Eye (tissue), 1 donor: ENCODE measurements at places on chromosomes 7 and 10.

- no peak for DNase-seq
These were observed 17.2 kb downstream of the NACAD start for GRCh38 chr7:45071528-45071927.

DNA sequence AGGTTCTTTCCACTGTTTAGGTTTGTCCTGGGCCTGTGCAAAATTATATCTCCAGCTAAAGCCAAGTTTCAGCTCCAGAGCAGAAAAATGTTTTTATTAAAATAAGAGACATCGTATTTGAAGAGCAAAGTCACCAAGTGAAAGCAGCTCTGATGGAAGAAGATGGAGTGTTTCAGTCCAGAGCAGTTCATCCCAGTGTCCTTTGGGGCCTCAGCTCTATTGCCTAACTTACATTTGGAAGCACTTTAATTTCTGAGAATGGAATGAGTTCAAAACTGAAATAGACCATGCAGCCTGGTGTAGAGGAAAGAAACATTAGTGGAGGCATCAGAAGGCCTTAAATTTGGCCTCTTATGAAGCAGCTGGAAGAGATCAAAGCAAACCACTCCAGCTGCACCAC is 545.2 kb downstream of the SORCS1 start:
- no peak for DNase-seq

DNA sequence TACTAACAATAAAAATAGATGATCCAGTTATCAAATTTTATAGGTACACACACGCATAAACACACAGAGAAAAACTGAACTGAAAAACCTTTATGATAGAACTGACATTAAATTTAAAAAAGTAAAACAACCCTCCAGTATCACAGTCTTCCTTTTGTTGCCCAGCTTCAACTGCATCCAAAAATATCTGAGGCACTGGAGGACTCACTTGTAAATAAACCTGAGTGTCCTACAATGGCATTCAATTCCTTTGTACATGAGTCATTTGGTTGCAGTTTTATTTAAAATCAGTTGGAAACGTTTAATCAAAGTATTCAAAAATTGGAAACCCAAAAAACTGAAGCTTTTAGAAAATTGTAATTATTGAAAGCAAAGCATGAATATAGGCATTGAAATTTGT is 265.2 kb upstream of the CSTF2T start:
- no peak for DNase-seq

DNA sequence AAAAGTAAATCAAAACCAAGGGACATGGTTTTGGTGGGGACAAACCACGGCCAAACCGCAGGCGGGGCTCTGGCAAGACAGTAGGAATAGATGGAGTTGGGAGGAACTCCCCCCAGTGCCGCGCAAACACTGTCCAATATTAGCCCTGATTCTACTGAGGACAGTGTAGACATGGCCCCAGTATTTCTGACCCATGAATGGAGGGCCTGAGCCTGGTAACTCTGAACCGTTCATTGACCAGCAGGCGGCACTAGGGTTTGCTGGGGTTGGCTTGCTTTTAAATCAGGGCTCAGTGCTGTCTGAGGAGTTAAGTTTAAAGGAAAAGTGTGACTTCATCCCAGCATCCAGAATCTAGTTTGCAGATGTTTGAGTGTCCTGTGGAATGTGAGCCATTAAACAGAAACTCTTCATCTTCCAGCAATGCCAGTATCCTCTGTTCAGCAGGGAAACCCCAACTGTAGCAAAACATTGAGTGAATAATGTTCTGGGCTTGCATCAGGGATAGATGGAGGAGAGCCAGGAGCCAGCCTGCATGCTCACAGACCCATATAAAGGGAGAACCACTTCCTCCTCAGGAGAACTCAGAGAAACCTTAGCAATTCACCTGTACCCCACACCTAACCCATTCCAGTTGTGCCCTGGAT is 147.4 kb upstream of the PRSS58 start:
- no peak for DNase-seq

- no peak for DNase-seq
These were observed 88.7 kb downstream of the DYNC1I1 start for GRCh38 chr7:95861041-95861440.

GRCh38 chr7:466465-467191 is 53.0 kb downstream of the PDGFA start:
- no peak for DNase-seq

DNA sequence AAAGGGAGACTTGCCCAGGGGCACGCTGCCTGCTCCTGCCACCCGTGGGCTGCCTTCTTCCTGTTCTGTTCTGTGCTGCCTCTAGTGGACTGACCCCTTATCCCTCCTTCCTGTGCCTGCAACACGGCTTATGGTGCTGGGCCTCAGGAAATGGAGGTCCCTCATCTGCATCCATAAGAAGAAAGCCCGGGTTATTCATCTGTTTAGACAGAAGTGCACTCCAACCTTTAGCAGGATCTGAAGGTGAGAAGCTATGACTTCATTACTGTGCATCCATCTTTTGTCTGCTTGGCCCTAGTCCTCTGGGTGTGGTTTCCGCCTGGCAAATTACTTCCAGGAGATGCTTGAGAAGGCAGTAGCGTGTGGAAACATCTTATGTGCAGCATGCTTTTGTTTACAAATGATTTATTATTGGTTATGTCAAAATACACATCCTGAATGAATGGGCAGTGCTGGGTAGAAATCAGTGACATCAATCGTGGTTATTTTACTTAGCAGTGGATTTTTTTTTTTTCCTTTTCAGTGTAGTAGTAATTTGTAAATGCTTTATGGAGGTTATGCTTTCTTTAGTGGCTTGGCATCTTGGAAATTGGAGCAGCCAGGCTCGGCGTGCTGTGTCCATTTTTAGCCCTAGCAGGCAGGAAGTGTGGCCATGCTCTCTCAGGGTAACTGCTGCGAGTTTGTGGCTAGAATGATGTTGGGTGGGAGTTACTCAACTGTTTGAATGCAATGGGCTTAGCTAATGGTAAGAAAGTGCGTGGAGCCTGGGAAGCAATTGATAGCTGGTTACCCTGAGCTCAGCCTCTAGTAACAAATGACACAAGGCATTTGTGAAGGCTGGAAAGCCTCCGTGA is 12.7 kb downstream of the PTPRE start:
- DNase-seq = peak; percentile 24

- DNase-seq = no peak
These were observed 111.0 kb upstream of the KMT2E start for GRCh38 chr7:104903044-104903443.

DNA sequence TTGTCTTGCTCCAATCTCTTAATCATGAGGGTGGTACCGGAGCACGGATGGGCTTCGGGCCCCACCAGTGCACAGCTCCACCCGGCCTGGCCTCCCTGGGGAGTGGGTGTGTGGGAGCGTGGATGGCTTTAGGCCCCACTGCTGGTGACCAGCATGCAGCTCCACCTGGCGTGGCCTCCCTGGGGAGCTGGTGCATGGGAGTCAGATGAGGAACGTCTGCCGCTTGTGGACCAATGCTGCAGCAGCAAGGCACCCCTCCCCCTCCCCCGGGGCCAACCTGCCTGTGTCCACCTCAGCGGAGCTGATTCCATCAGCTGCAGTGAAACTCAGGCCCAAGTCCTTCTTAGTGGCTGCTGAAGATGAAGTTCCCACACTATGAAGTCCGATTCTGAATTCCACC is 511.4 kb downstream of the PTPRN2 start:
- DNase-seq = peak; percentile 44

GRCh38 chr10:8056378-8056777 is 1.9 kb downstream of the GATA3 start:
- DNase-seq = no peak

DNA sequence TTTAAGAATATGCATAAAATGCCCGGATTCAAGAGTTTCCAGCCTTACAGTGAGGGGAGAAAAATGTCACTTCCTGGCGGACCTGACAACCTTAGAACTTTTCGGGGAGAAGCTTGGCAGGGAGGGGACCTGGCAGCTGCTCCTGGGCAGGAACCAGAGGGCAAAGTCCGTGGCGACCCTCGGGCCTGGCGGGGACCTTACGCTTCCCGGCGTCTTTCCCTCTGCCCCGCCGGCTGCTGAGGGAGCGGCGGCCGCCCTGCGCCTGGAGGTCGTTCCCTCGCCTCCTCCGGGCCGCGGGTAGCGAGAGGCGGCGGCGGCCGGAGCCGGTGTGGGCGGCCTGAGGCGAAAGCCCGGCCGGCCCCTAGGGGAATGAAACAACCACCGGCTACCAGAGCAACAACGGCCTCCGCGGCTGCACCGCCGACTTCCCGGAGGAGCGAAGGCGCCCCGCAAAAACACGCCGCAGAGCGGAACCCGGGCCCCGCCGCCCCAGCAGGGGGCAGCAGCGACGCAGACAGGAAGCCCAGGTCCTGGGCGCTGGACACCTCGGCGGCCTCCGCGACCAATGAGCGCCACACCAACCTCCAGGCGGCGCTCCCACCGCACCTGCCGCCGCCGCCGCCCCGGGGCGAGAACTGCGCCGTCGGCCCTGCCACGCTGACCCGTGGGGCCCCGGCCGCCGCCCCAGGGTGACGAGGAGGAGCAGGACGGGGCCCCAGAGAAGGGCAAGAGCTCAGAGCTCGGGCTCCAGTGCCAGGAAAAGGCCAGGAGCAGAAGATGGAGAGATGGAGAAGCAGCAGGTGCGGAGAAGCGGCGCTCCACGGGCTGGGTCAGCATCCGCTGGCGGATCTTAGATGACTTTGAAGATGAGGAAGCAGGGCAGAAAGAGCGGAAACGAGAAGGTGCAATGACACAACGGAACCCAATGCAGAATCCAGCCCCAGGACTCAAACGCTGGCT is 10.5 kb upstream of the ACSM6 start:
- peak; percentile 94 for DNase-seq

DNA sequence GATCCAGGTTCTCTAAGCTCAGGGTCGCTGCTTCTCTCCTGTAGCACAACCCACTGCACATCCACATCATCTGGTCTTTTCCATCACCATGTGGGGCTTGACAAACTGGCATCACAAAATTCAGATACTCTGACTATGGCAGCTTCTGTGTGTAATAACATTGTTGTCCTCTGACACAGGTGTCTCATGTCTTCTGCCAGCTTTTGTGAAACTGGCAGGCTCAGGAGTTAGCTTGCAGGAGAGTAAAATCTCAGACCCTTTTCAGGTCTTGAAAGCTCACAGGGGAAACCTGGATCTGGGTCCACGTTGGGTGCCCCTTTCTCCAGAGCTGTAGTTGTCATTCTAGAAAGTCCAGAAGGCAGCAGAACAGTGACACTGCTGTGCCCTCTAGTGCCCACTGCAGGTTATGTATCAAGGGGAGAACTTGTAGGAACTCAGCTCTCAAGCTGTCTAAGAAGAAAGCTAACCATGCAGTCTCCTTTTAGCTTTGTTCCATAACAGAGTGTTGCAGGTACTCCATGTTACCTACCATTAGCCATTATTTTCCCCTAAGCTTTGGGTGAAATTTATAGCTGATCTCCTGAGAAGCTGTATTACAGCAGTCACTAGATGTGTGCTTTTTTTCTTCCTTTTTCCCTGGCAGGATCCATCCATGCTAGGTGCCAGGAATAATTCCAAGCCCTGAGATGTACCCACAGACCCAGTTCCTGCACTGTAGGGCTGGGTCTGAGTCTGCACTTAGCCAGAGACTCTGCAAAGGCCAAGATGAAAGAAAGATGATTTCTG is 102.7 kb downstream of the ZNF248 start:
- no peak for DNase-seq
